A549 (cell line): ENCODE measurements at places on chromosomes 6 and 20.
A peak's percentile ranks its signal among the peaks of the same experiment; 100 is the strongest.

GRCh38 chr6:152720974-152721373 is 23.3 kb downstream of the MYCT1 start:
- DNase-seq = no peak

- DNase-seq = no peak
Observed at GRCh38 chr20:32278199-32278643, 770 bp downstream of the KIF3B start.

DNA sequence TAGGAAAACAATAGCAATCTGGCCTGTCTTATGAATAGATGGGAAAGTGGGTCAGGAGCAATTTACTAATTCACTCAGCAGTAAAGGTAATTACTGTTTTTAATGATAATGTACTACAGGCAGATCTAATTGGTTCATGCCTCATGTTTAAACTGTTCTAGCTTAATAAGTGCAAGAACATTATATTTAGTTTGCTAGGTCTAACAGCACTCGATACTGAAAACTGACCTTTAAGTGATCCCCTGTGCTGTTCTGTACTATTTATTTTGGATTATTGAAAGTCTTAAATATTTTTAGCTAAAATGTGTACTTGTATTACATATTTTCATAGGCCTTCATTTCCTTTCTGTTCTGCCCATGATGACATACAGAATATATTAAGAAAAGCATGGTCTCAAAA is 998.0 kb upstream of the GJE1 start:
- DNase-seq = no peak

DNA sequence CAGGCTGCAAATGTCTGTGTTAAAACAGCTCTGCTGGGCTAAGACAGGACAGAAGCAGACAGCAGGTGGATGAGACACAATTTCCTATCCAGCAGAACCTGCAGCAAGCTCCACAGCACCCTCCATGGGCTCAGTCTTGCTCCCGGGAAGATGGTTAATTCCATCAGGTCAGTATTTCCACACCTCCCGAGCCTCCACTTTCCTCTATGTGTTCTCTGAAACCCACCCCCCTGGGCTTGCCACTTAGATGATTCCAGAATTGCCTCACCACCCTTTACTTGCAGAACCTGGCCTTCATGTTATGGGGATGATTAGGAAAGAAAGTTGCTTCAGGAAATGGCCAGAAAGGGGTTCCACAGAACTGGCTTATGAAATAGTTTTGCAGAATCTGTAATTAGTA is 43.8 kb downstream of the ERMARD start:
- no peak for DNase-seq

- DNase-seq = no peak
Observed at GRCh38 chr20:57896017-57896416, 186.2 kb upstream of the PMEPA1 start.

DNA sequence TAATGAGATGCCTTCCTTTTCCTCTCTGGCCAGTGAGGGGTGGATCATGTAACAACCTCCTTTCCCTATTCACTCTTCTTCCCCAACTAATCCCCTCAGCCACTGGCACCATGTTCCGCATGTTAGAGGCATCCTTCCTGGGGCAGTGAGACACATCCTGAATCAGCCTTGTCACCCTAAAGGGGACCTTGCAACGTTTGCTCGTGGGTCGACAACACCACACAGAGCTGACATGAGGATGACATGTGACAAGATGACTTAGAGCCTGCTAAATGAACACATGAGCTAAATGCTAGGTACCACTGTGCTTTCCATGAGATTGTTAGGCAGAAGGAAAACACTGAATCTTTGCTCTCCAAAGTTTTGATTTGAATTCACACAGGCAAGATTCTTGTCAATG is 129.2 kb downstream of the ATXN1 start:
- no peak for DNase-seq

DNA sequence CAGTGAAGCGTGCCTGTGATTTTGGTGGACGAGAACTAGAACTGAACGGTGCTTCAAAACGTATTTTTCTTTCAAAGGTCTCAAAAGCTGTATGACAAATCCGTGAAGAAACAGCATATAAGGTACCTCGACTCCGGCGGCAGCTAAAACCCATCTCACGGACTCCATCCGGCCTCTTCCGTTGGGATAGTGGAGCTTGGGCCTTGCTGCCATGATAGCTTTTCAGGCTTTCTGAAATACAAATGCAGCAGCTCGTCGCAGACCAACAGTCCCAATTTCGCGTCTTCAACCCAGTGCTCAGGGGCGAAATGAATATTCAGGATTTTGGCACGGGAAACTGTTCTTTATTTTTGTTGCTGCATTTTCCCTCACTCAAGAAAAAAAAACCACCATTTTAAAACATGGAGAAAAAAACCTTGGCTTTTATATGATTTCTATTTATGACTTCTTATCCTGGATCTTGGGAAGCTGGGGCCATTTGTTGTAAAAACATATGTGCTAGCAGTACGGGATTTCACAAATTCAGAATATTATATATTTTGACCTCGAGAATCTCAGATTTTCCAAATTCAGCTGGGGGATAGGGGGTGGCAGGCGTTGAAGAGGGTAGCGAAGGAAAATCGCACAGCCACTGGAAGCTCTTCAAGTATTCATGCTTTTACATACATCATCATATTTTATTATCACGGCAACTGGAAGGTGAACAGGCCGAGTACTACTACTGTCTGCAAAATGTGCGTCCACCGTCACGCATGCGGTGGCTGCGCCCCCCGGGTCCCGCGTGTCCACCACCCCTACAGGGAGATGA is 849 bp downstream of the GSTA4 start:
- DNase-seq = peak; percentile 5

GRCh38 chr6:7047128-7047527 is 60.6 kb upstream of the RREB1 start:
- no peak for DNase-seq

GRCh38 chr20:63765902-63766301 is 26.3 kb downstream of the SLC2A4RG start:
- DNase-seq = no peak

- no peak for DNase-seq
Observed at GRCh38 chr6:49524541-49524940, 24.8 kb downstream of the GLYATL3 start.

GRCh38 chr6:32943864-32944649 is 3.2 kb upstream of the HLA-DMB start:
- no peak for DNase-seq

DNA sequence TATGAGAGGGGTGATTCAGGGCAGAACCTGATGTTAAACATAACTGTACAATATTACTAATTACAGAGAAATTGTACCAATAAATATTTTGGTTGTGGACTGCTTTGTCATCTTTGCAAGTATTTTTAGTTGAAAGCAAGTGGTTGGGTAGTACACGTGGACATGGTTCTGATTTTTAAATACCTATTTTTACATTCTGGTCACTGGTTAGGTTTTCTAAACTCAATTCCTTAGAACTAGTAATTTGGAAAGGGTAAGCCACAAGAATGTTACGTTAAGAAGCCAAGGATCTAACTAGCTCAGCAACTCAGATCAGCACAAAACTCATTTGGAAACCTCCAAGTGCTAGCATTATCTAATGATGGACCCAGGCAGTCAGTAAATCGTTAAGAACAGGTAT is 2.7 kb downstream of the EPB41L2 start:
- DNase-seq = no peak

DNA sequence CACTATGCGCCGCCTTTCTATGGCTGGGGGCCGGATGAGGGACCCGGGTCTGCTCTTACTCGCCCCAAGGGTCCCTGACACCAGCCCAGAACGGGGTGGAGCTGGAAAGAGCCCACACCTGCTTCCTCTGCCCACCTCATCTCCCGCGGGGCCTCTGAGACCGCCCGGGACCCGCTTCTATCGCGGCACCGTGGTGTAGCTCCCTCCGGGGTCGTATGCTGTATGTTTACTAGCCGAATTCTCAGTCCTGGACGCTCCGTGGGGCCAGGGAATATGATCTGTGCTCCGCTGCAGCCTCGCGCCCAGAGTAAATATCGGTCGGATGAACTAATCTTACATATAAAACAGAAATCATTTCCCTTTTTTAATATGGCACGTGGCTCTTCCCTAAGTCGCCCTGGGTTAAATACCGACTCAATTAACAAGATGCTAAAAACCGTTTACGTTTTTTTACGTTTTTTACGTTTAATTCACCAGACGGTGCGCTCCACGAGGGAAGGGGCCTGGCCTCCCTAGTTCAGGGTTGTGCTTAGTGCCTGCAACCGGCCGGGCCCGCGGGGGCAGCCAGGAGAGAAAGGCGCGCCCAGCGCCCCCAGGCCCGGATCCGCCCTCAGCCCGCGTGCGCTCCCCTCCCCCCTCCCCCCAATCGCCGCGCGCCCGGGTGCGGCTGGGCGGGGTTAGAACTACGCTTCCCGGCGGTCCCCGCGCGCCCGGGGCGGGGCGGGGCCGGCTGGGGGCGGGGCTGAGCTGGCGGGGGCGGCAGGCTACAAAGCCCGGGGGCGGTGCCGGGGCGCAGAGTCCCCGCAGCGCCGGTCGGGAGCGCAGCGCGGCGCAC is at the start of gene RBM38:
RBM38 (plus strand) TSS at position 793 of the 835 bp plus-strand sequence. CDS start 186 bp downstream, outside the sequence.
- peak; percentile 67 for DNase-seq

GRCh38 chr6:12208190-12208589 is 82.0 kb upstream of the EDN1 start:
- no peak for DNase-seq

- no peak for DNase-seq
Observed at GRCh38 chr6:114176726-114177125, 166.1 kb downstream of the HS3ST5 start.

DNA sequence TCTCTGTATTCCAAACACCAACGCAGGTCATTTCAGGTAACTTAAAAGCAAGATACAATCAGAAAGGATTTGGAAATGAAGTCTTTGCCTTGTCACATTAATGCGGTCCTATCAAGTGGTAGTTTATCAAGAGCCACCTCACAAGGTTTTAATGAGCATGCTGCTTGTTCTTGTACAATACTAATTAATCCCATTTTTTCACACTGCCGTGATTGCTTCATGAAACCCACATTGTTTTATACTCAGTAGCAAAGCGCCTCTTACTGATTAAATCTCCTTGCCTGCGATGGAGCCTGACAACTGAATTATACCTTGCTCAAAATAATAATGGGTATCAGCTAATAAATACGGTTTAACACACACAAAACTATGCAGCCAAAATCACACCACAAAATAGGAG is 234.1 kb upstream of the TSHZ2 start:
- DNase-seq = no peak

GRCh38 chr6:25447570-25447929 is 168.4 kb downstream of the CARMIL1 start:
- no peak for DNase-seq

GRCh38 chr20:18052856-18053255 is 4.9 kb downstream of the OVOL2 start:
- no peak for DNase-seq

GRCh38 chr6:61909486-61909885 is 376.5 kb downstream of the KHDRBS2 start:
- no peak for DNase-seq

- no peak for DNase-seq
Observed at GRCh38 chr6:147167576-147168461, 36.4 kb upstream of the STXBP5 start.

DNA sequence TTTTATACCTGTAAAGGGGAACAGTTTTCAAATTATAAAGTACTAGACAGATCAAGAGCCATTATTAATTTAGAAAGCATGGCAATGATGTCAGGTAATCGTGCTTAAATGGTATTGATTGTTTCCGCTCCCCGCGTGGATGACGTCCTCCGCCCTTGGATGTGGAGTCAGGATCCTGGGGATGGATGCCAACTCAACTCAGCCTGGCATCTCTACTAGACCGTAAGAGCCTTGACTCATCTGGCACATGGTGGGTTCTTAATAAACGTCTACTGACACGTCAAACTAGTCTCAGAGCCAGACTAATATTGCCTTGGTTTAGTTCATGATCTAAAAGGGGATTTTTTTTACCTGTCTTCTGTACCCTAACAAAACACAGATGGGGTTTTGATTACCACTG is 80.2 kb downstream of the LRFN2 start:
- no peak for DNase-seq

GRCh38 chr6:131685266-131685780 is 15.9 kb downstream of the OR2A4 start:
- DNase-seq = no peak

DNA sequence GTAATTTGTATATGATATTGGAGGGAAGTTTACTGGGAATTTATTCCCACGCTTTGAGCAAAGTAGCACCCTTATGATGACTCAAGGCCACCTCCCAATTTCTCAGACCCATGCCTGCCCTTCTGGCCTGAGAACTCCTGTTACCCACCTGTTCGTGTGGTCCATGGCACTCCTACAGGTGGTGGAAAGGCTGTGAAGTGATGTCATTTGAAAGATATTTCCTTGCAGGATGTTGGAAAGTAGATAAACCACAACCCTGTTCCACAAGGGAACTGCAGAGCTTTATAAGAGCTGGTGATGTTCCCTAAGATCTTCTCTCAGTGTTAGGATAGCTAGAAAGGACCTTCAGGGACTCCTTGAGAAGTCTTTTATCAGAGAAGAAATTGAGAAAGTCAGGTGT is 70.5 kb downstream of the ADGRG6 start:
- DNase-seq = no peak

DNA sequence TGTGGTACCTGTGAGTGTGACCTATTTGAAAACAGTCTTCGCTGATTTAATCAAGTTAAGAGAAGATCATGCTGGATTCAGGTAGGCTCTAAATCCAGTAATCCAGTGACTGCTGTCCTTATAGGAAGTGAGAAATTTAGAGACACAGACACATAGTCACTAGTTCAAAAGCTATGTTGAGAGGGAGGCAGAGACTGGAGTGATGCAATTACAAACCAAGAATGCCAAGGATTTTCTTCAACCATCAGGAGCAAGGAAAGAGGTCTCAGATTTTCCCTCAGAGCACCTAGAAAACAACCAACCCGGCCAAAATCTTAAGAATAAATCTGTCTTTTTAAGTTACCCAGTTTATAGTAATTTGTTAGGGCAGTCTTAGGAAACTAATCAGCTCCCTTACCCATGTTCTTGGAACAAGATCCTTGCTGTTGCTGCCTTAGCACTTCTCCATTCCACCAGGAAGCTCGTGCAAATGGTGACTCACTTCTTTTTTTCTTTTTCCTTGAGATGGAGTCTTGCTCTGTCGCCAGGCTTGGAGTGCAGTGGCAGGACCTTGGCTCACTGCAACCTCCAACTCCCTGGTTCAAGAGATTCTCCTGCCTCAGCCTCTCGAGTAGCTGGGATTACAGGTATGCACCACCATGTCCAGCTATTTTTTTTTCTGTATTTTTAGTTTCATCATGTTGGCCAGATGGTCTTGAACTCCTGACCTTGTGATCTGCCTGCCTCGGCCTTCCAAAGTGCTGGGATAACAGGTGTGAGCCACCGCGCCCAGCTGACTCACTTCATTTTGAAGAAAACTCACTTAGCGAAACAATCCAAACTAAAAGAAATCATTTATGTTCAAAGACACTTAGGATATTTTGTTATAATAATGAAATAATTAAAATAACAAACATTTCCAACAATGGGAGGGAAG is 34.4 kb upstream of the ZNF184 start:
- no peak for DNase-seq

DNA sequence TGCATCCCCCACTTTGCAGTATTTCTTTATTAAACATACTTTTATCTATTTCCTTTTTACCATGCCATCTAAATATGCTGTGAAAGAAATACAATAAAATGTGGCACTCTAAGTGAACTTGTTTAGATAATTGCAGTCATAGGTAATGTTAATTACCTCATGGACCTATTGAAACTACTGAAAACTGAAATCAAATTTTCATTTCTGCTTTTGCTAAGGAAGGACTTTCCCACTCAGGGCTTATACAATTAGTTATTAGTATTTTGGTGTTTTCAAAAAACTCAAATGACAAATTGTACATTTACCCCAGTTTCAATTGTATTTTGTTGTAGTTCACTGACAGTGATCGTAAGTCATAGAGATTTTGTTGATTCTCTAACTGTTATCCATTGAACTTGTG is 88.4 kb downstream of the ID4 start:
- no peak for DNase-seq

- DNase-seq = no peak
Observed at GRCh38 chr6:106613590-106613989, 15.7 kb downstream of the RTN4IP1 start.
